ENCODE measurements at places on chromosomes 11 and 22. TPM values are rescaled to one million over a fixed set of nuclear protein-coding genes. Genes with fewer than 3 reads are reported as not detected.

AAMDC gene
- polyA plus RNA-seq: 74.5 TPM

DCDC1 gene
- 0.09 TPM for polyA plus RNA-seq

NCR3LG1 gene
- polyA plus RNA-seq: 0.76 TPM

CACNA1I gene
- 0.14 TPM for polyA plus RNA-seq

TMX2 gene
- 68.9 TPM for polyA plus RNA-seq
